ENCODE measurements at places on chromosomes 4 and X. TPM values are rescaled to one million over a fixed set of nuclear protein-coding genes. Genes with fewer than 3 reads are reported as not detected.

DNA sequence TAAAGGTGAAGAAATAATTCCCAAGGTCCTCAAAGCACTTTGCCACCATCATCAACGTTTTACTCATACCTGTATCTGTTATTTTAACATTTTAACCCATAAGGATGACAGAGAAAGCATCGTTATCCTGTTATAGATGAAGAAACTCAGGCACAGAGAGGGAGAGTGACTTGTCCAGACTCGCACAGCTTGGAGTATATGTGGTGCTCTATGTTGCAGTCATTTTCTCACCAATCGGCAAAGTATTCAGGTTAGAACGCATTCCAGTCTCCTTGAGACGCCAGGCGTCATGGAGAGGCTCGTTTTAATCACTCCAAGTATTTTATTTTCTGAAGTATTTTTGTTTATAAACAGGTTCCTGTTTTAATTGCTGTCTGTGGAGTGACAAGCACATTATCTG is 73.5 kb downstream of the IRF2 start:
- DNase-seq: no peak

FAM184B gene
- total RNA-seq: not detected

DNA sequence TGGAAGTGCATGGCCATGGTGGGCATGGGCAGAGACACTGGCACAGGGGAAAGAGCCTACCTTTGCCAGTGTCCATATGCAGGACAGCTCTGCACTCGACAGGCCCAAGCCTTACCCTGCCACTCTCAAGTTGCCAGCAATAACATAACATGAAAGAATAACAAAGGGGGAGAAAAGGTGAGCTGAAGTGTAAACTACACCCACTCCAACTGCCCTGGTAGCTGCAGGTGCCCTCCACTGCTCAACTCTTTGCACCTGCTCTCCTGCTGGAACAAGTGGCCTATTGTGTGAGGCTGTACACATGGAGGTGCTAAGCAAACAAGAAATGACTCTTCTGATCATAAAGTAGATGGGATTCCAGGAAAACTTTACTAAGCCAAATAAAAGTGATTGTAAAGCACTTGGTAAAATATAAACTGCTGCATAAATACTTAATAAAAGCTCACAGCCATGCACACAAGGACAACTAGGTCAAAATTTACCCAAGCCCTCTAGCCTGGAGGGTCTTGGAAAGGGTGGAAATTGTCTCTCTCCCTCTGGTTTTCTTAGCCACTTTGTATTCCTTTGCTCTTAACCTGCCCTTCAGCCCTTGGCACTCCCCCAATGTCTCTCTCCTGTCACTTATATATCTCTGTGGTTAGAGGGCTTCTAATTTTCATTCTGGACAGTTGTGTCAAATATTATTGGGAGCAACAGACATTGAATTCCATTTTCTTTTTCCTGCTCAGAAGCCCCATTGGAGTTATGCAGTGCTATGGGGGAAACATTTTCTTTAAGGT is 261.2 kb upstream of the GPC4 start:
- DNase-seq: no peak

DNA sequence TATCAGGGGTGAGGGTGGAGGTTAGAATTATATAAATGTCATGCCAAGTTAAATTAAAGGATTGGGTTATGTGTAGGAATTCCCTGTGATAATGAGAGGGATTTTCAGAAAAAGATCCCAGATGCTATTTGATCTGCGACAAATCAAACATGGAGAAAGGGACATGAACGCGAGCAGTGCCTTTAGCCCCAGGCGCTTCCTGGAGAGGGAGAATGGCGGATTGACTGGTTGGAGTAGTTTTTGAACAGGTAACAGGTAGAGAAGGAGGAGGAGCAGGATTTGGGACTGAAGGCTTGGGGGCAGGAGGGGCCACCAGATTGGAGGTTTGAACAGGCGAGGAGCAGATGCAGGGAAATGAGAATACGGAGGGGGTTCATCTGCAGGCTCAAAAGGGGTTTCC is 67.1 kb downstream of the LRP2BP start:
- DNase-seq: no peak

- no peak for DNase-seq
Observed at GRCh38 chr4:117965622-117966021, 68.7 kb upstream of the NDST3 start.

GRCh38 chr4:184968784-184969201 is 49.5 kb upstream of the HELT start:
- DNase-seq: no peak

GRCh38 chr4:140222171-140222570 is 68.2 kb upstream of the MAML3 start:
- no peak for DNase-seq
